ENCODE measurements at places on chromosomes 2 and 18.

- no peak for DNase-seq
These were observed 58.1 kb downstream of the COA5 start for GRCh38 chr2:98550165-98550564.

GRCh38 chr2:20229322-20230113 lies 4.6 kb upstream of the SDC1 start:
- no peak for DNase-seq

- no peak for DNase-seq
These were observed 270.1 kb downstream of the RDH14 start for GRCh38 chr2:18290386-18290785.

DNA sequence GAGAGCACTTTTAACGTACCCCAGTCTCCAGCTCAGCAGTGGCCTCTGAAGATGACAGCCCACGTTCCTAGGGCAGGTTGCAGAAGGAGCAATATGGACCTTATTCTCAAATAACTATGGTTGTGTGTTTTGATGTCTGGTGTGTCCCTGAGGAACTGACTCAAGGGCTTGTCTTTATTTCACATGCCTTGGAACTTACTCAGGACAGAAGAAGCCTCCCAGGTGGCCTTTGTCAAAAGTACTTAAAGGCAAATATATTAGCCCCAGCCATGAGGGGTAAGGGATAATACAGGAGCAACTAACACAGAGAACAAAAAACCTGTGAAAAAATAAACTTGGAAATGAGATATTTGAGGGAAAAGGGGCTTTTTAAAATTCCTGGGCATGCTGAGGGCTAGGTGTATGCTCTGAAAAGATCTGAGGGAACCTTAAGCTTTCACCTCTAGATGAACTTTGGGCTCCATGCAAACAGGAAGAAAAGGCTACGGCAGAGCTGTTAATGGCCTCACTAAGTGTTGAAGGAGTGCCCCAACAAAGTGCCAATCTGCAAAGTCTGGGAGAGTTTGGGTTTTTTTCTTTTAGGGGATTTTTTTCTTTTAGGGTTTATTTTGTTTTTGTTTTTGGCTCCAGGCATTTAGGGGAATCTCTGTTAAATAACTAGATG lies 40.3 kb downstream of the SRBD1 start:
- DNase-seq: no peak

GRCh38 chr2:184113696-184114403 lies 484.5 kb upstream of the ZNF804A start:
- no peak for DNase-seq

DNA sequence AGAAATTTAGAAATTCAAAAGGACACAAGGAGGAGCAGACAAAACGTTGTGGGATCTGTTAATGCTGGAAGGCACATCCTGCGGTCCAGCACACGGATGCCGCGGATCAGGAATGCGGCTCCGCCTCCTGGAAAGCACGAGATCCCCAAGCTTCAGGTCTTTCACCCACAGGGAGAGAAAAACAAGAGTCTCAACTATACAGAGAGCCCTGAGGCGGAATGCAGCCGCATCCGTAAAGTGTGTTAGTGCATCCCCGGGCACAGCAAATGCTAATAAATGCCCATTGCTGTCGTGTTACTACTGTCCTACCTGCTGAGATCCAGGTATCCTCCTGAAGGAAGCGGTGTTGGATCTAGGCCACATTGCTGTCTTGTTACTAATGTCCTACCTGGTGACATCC lies 303.9 kb downstream of the EIPR1 start:
- DNase-seq: no peak

DNA sequence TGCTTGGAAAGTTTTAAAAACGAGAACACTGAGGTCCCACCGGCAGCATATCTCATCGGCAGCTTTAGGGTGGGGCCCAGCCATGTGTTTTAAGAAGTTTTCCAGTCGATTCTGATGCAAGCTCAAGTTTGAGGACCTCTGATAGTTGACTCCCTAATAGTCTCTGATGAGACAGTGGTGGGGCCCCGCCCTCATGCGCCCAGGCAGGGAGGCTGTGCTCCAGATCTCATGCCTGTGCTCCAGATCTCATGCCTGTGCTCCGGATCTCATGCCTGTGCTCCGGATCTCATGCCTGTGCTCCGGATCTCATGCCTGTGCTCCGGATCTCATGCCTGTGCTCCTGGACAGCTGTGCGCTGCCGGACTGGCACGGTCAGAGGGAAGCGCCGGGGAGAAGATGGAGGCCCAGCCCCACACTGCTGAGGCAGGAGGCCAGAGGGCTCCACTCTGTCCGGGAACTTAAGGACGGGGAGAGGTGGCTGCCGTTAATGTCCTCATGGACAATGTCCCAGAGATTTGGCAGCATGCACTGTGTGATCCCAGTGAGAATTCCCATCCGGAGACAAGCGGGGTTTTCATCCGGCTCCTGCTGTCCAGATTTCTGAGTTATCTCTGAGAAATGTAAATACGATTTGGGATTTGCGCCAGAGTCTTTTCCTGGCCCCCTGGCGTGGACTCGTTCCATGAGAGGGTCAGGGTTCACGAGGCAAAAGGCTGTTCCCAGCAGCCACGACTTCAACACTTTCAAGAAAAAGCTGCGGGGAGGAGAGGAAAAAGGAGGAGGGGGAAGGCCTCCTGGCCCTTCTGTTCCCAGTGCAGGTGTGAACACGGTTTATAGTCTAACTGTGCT lies 9.4 kb upstream of the COLEC11 start:
- peak; percentile 81 for DNase-seq

DNA sequence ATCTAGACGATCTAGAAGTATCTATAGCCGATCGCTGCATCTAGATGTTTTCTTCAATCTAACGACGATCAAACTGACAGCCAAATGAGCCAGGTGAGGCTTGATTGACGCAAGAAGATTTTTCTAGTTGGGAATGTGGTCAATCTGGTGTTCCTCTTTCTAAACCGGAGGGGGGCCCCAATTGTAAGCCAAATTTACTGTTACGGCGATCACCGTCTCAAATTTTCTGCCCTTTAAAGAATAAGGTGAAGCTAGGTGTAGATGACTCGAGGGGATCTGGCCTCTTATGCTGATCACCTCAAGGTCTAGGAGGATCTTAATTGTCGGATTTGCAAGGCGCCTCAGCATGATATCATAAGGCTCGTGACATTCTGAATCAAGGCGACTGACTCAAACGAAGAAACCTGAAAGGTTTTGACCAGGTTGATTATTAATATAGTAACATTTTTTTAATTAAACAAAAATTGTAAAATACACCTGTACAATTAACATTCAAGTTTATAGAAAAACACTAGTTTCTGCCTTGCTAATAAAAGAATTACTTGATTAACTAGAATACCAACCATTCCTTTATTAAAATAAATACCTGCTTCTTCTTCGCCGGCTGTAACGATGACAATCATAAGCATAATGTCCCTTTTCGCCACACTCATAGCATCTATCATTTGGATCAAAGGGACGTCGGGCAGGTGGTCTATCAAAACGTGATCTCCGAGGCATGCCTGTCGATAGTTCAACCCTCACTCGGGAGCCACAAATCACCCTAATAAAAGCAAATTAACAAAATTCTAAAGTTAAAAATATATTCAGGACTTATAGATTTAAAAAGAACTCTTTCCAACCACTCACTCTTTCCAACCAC lies 2.0 kb downstream of the SRSF7 start:
- no peak for DNase-seq

- DNase-seq: no peak
These were observed 83.8 kb downstream of the FAM117B start for GRCh38 chr2:202718614-202719013.

DNA sequence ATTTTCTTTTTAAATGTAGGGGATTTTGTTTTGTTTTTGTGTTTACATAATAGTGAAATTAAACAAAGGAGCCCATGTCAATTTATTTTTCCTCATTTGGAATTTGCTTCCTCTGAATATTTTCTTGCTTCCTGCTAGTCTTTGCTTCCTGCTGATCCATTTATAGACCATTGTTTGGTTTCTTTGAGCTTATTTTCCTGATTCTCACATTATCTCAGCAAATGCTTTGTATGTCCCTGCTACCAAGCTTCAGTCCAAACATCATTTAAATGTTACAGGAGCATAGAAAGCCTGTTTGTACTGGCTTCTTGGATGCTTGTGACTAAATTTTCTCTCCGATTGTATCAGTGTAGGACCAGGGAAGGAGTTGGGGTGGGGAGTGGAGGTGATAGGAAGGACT lies 127.3 kb upstream of the IL1R2 start:
- no peak for DNase-seq

DNA sequence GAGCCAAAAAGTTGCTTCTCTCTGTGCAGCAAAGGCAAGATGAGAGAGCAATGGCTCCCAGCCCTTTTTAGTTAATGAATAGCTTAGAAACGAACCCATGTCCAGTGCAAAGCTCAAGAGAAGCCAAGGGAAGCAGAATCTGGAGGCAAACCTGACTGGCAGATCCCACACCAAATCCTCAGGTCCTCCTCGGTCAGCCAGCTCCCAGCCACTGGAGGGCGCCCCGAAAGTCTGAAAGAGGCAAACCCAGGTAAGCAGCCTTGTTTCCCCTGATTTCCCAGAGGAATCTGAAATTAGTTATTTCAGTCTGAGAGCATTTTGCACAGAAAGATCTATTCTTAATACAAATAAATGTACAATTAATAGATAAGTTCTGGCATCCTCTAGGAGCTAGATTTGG lies 71.3 kb upstream of the PID1 start:
- no peak for DNase-seq

Data from COR-L47 (cell line).